Brain pericyte (primary cell): ENCODE measurements at places on chromosomes 4 and X.

DNA sequence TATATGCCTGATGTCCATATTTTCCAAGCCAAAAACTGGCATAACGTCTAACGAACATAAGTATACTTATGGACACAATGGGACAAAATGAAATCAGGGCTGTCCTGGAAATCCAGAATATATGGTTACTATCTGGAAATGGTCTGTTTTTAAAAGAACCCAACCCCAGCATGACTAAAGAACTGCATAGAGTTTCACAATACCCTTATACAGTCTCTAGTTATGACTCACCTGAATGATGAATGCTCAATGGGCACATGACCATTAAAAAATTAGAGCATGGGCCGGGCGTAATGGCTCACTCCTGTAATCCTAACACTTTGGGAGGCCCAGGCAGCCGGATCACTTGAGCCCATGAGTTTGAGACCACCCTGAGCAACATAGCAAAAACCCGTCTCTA lies 31.8 kb downstream of the AMMECR1 start:
- no peak for DNase-seq

DNA sequence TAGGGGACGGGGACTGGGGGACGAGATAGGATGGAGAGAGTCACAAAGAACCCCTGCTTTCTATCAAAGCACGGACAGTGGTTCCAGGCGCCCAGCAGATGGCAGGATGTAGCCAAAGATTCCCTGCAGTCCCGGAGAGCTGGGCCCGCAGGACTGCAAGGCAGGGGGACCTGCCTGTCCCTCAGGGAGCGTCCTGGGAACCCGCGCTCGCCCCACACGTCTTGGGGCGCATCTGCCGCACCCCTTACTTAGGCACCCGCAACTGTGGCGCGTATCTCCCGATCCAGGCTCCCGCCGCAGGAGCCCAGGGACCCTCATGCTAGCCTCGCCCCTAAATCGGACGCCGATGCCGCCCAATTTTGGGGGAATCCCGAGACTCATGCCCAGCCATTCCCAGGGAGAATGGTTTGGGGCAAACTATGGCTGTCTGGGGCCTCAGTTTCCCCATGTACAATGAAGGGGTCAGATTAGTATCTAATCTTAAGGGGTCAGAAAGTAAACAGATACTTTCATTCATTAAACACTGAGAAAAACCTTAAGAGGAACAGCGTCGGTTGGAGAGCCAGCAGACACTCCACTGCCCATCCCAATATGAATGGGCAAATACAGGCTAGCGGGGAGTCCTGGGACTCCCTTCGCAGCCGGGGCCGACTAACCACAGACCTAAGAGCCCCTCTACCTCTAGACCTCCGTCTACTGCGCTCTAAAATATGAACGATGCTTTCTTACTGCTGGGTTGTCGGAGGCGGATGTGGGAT lies 581 bp upstream of the STK32B start:
- no peak for DNase-seq

DNA sequence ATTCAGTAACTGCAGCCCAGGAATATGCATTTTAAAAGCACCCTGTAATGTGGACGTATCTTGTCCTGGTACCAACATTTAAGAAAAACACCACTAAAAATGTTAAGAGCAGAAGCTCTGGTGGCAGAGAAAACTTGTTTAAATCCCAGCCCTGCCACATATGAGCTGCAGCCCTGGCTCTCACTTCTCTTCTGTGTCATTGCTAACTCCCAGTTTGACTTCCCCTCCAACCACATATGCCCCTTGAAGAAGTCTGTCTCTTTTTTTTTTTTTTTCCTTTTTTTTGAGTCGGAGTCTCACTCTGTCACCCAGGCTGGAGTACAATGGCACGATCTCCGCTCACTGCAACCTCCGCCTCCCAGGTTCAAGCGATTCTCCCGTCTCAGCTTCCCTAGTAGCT lies 14.8 kb downstream of the LHFPL1 start:
- DNase-seq = no peak

DNA sequence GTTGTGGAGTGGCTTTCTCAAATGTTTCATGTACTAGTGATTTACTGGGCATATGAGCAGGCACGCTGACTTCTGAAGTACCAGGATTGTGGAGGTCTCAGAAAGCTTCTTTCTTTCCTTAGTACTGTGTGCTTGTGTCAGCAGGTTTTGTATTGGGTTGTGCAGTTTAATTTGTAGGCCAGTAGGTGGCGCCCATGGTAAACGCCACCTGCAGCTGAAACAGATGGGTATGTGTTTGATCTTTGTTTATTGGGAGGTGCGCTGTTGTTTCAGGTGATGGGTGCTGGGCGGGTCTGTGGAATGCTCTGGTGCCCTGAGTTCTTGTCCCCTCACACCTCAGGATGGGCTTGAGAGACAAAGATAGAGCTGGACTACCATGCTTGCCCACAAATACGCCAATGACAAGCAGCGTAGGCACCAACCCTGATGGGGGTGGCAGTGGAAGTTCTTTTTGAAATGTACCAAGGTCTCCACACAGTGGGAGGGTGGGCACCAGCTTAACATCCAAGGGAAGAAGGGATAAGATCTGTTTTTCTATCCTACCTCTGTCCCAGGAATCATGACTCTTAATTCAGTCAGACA lies 141.5 kb downstream of the RPS6KA6 start:
- no peak for DNase-seq

GRCh38 chr4:169335331-169335730 lies 64.6 kb upstream of the SH3RF1 start:
- no peak for DNase-seq

DNA sequence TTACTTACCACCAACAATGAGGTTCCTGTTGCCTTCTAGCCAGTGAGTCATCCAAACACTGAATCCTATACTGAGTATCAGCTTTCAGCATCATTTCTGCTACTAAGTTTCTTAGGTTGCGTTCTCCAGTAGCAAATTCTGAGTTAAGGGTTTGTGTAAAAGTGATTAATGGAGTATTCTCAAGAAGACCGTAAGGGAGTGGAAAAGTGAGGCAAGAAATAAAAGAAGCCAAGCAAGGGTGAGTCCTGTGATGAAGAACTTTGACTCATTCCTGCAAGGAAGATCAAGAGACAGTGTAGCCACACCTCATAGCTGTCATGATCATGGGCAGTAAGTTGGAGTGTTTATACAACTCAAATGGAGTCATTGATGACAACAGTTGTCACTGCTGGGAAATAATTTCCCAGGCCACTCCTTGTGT lies 446.2 kb downstream of the RAPGEF2 start:
- DNase-seq = no peak

DNA sequence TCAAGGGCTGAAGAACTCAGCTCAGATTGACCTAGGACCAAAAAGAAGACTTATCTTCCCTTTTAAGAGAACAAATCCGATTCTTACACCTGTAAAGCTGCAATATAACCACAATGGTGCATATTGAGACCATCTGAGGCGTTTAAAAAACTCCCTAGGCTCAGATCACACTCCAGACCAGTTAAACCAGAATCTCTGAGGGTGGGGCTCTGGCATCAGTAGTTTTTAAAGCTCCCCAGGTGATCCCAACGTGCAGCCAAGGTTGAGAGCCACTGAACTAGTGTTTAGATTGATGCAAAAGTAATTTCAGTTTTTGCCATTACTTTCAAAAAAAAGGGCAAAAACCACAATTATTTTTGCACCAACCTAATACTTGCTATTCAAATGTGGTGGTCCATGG lies 73.9 kb upstream of the GPM6B start:
- no peak for DNase-seq

- DNase-seq = no peak
Observed at GRCh38 chrX:84475101-84475500, 27.2 kb downstream of the HDX start.
